NCI-H1417 (cell line): ENCODE measurements at places on chromosomes 2 and 18.

- no peak for DNase-seq
Measured at GRCh38 chr2:210546424-210547208, 9.8 kb upstream of the CPS1 start.

DNA sequence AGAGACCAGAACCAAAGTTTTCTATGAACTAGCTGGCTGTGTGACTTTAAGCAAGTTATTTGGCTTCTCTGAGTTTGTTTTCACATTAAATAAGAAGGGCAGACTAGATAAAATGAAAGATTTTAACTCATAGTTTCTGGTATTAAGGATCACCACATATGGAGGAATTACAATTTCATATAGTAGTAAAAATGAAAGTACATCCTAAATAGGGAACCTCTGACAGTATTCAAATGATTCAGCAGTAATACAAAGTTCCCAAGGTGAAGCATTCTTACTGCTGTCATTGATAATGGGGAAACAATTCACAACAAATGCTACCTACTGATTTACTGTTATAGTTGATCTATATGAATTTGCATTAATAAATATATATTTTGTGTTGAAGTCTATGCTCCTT is 170.3 kb upstream of the VRK2 start:
- DNase-seq, result no peak

- no peak for DNase-seq
Measured at GRCh38 chr2:74194799-74195198, 3.6 kb upstream of the MTHFD2 start.

GRCh38 chr2:9990736-9991135 is 39.2 kb downstream of the GRHL1 start:
- peak; percentile 73 for DNase-seq

GRCh38 chr2:234453216-234453615 is 43.7 kb downstream of the ARL4C start:
- no peak for DNase-seq

GRCh38 chr2:86044045-86044444 is 61.6 kb downstream of the POLR1A start:
- DNase-seq, result no peak

DNA sequence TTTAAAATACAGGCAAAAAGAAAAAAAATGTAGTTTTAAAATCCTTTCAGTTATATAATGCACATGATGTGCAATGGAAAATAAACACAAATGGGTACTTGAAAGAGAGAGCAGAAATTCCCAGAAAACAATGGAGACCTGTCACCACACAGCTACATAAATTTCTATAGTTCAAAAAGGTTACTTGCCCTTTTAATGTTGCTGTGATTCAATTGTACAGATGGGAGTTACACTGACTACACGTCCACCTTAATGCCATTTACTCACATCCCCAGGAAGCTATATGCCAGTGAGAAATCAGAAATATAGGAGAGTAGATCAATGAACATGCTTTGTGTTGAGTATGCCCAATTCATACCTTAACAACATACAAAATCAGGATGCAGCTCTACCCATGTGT is 269.6 kb downstream of the ERBB4 start:
- no peak for DNase-seq
